ENCODE measurements at places on chromosomes 12 and 14.

GRCh38 chr12:31526158-31526546 lies 64.8 kb downstream of the DENND5B start:
- DNase-seq: no peak

- no peak for DNase-seq
These were observed 6.9 kb upstream of the ABHD12B start for GRCh38 chr14:50864946-50865345.

- DNase-seq: no peak
These were observed 59.9 kb downstream of the TSPAN19 start for GRCh38 chr12:84976133-84976532.

GRCh38 chr14:43161477-43161876 lies 1345.6 kb downstream of the FSCB start:
- DNase-seq: no peak

DNA sequence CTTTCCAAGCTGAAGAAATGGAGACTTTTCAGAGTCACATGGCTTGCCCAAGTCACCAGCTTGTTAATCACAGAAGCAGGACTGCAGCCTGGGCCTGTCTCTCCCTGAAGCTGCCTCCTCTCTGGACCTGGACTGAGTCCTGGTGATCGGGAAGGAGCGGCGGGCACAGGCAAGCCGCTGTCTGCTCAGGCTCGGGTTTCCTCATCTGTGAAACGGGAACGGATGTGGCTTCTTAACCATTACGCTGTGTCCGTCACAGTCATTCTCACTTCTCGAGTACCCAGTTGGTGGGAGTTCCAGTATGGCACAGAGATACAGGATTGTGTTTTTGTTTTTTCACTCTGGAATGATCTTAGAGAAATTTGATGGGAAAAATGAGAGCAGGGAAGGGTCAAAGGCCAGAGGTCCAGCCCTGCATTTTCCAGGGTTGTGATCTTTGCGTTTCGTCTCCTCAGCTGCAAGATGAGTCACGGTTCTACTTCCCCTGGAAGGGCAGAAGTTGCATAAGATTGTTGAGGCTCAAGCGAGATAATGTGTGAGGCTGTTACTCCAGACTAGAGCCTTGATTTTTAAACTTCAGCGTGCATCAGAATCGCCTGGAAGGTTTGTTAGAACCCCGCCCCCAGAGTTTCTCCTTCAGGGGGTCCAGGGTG lies 7.6 kb upstream of the LRTM2 start:
- DNase-seq: no peak

- DNase-seq: no peak
These were observed 7.7 kb upstream of the MDM2 start for GRCh38 chr12:68800294-68800693.

- DNase-seq: no peak
These were observed 14.6 kb downstream of the CMKLR1 start for GRCh38 chr12:108324351-108325017.

All from T-cell (primary cell).